Epithelial cell of esophagus (primary cell): ENCODE measurements at places on chromosomes 2 and 18.
A peak's percentile ranks its signal among the peaks of the same experiment; 100 is the strongest.

GRCh38 chr2:37843556-37843955 lies 81.5 kb upstream of the RMDN2 start:
- peak; percentile 17 for DNase-seq

DNA sequence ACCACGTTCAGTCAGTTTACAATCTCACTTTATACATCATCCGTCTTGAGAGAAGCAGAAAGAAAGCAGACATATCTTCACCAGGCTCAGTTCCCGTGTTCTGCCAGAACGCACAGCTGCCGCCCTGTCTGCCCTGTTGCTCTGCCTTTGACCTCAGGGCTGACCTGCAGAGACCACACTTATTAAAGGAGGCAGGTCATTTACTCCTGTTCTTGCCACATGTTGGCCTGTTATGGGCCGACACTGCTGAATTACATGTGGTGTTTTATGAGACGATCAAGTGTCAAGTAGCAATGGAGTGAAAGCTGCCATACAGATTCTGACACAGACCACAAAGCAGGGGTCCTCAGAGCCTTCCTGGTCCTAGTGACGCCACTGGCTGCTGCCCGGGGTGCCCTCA lies 232.2 kb downstream of the TTC32 start:
- DNase-seq = no peak

DNA sequence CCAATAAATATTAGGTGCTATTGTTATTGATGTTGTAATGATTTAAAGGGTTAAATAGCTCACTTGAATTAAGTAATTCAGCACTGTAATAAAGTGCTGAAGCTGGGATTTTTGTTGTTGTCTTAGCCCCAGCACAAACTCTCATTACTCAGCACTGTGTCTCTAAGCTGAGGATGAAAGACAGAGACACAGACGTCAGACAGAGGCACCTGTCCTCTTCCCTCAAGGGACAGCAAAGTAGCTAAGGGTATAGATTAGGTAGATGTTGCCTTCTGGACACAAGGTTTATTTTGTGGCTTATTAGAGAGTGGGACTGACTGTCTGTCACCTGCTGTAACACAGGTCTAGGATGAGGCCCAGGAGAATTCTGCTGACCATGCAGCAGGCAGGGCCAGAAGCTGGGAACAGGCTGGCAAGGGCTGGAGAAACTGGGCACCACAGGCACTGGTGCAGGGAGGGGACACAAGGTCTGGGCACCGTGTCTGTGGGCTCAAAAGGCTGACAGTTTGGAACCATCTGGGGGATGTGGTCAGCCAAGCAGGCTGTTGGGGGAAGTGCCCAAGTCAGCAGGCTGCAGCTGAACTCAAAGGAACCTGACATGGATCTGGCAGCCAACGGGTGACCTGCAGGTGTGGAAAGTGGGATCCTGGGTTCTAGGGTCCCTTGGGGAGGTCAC lies 20.0 kb upstream of the PTPN4 start:
- no peak for DNase-seq

GRCh38 chr2:240479111-240479501 lies 43.6 kb downstream of the GPC1 start:
- no peak for DNase-seq

DNA sequence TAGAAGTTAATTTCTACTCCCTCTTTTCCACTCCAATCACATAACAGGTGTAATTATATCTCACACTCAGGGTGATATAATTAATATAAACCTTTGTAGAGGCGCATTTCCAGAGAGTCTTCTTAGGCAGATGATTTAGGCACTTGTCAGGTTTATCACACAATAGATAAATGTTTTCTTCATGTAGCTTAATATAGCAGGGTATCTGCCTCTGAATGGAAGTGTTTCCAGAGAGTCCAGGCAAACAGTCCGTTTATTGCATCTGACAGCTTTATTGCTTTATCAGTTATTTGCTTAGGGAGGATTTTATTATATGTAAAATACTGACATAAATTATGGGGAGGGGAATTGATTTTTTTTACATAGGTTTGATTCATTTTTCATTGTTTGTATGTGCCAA lies 766.3 kb downstream of the SLC4A3 start:
- DNase-seq = no peak

DNA sequence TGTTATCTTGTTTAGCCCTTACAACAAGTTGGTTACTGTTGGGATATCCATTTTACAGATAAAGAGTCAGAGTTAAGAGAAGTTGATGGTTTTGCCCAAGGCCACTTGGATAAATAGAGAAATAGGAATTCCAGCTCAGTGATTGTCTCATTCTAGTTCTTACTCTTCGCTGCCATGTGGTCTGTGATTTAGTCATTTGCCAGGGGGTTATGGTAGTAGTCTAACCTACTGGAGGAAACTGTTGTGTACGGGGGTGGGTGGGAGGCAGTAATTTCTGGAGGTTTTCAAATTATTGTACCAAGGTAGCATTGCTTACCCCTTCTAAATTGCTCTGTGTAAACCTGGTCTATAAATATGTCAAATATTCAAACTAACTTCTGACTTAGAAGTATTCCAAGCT lies 110.4 kb downstream of the MAP2 start:
- no peak for DNase-seq
